ENCODE measurements at places on chromosomes 3 and 15. TPM values are rescaled to one million over a fixed set of nuclear protein-coding genes. Genes with fewer than 3 reads are reported as not detected.

DNA sequence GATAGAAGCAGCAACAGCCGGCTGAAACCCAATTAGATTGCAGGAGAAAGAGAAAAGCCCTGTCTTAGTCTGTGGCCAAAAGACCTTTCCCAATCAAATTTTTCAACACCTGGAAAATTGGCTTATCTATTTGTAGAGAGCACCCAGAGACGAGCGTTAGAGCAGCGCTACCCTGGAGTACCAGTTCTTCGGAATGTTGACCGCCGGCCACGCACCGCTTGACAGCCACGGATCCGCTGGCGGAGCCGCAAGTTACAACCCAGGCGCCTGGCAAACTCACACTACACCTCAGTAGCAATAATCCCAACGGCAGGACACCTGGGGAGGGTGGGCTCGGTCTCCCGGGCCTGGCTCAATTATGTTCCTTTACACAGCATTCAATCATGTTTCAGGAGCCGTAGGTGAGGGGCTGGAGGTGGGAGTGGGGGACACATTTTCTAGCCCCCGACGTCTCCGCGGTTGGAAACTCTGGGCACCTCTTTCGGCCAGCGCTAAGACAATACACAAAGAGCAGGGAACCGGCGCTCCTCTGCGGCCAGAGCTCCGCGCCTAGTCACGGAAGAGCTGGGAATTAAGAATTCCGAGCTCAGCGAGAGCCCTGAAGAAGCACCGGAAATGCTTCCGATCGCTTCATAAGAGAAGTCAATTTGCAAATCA lies 1.2 kb downstream of the MB21D2 start:
- DNase-seq, result peak; percentile 37

DNA sequence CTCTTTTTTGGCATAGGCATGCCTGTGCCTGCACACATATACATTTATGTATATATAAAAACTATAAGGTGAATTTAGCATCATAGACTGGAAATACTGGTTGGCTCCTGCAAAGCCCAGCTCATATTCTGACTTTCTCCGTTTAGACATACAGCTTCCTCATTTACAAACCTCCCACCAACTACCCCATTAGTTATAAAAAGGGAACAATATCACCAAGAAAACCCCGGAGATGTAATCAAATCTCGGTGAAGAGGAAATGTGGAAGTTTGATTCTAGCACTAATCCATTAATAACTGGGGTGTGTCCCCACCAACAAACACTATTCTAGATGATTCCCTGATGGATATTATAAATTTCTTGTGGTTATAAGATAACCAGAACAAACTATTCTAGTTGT lies 517.7 kb upstream of the TBL1XR1 start:
- DNase-seq, result no peak

The AP2M1 gene
- 408 TPM for total RNA-seq

DNA sequence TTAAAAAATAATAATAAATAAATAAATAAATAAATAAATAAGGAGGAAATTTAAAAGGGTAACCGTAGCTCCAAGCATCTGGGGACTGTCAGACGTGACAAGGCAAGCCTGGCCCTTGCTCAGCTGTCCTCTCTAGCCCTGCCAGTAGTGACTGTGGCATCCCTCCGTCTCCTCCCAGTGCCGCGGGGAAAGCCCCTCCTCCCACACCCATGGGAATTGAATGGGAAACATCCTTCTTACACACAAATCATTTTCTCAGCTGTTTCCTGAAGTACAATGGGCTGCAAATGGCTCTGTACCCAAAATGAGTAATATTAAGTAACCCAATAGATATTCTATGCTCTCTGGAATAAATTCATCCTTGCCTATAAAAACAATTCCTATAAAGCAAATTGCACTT lies 101.6 kb upstream of the RAD18 start:
- no peak for DNase-seq

The SERINC4 gene
- total RNA-seq, result 0.21 TPM

DNA sequence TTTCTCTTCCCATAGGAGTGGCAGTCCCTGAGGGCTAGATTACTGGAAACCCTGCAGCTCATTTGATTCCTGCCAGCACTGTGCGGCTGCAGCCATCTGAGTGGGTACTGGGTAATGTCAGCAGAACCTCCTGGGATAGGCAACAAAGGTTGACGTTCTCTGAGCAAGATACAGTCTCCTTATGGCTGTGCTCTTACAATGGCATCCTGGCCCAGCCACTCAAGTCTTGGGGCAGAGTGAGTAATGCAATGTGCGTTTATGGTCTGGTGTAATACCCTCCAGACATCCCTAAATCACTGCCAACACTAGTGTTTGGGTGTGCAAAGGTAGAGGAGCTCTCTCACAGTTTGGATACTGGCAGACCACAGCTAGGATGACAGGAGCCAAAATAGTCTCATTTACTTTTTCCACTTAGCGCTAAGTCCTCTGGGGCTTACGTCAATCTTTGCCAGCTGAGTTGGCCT lies 775.8 kb downstream of the ZNF385D start:
- DNase-seq, result no peak

DNA sequence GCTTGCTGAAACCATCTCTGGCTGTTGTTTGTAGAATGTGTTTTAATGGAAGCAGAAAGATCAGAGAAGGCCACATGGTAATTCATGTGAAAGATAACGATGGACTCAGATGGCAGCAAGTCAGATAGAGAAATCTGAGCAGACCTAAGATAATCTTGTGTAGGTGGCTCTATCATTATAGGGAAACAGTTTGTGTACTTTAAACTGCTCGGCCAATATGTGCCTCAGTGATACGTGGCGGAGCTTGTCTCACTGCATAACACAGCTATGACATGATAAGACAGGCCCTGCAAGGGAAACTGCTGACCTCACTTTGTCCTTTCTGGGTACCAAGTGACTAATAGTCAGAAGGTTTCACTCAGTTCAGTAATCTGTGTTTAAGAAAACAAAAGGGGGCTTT lies 51.0 kb downstream of the MME start:
- peak; percentile 10 for DNase-seq

The WDR93 gene
- total RNA-seq, result 0.06 TPM

- no peak for DNase-seq
These were observed 388.8 kb upstream of the PPP2R3A start for GRCh38 chr3:135576751-135577150.

- no peak for DNase-seq
These were observed 11.7 kb downstream of the ISG20 start for GRCh38 chr15:88650556-88650955.

GRCh38 chr3:139564294-139564861 lies 24.8 kb upstream of the RBP1 start:
- DNase-seq, result peak; percentile 23

GRCh38 chr15:34721802-34722438 lies 32.9 kb downstream of the GJD2 start:
- DNase-seq, result peak; percentile 51

DNA sequence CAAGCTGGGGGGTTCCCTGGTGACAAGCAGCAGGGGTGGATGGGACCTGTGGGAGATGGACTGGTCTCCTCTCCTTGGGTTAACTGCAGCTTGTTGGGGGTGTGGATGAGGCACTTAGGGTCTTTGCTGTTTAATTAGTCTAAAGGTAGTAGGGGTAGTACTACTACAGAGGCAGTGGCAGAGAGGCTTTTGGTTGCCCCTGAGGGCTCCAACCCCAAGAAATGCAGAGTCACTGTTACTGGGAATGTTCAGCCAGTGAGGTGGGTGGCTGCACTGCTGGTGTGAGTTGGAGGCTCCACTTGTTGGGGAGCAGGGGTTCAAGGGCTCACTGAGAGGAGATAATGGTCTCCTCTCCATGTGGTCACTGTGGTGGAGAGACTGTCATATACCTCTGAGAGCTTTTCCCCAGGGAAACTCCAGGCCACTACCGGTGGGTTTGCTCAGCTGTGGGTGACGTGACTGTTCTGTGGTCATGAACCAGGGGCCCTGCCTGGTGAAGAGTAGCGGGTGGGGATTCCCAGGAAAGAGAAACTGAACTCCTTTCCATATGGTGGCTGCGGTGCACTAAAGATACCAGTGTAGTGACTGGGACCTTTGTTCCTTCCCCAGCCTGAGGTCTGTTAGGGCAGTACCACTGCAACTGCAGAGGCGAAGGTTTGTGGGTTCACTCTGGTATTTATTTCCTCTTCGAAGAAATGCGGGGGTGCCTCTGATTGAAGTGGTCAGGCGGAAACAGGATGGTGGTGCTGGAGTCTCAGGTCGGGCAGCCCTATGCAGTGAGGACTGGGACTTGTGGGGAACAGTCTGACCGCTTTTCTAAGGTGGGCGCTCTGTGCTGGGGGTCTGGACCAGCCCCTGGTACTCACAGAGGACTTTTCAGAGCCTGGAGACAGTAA lies 68.9 kb upstream of the TNFSF10 start:
- no peak for DNase-seq

The ABTB1 gene
- total RNA-seq, result 3.9 TPM

DNA sequence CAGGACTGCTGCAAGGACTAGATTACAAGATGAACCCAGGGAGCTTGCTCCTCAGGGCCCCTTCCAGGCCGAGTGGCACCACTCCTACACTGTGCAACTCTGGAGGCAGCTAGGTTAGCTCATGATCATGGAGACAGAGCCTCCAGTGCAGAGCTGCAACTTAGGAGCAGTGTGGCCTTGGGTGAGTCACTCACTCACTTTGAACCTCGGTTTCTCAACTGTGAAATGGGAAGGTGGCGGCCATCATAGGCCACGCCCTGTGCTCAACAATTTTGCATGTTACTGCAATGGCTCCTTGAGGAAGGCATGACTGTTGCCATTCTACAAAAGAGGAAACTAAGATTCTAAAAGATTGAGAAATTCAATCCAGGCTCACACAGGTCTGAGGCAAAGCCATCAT lies 11.2 kb upstream of the CXCR6 start:
- DNase-seq, result no peak

DNA sequence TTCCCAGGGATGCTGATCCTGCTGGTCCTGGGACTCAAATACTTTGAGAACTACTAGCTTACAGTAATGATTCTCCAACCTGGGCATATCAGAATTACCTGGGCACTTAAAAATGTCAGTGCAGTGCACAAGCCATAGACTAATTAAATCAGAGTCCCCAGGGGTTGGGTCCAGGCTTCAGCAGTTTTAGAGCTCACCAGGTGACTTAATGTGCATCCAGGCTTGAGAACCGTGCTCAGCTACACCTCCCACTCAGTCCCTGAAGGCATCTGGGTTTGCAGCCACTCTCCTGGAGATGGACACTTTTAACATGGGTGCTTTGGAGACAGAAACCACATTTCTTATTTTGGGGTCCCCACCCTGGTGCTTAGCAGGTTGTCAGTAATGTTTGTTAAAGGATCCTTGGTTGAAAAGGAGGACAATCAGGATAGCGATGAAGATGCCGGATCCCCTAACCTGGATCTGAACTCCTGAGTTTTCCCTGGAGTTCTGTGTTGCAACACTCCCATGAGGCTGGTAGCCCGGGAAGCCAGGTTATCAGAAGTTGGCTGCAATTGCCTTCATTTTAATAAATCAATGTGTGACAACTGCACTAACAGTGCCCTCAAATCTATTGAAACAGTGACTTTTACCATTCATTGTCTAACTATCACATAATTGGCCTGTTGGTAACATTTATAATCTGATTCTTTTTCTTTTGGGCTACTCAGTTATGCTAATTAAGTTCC lies 48.1 kb downstream of the BFSP2 start:
- DNase-seq, result no peak

GRCh38 chr3:15846606-15847005 lies 48.8 kb upstream of the ANKRD28 start:
- DNase-seq, result no peak

GRCh38 chr3:45258317-45258716 lies 32.2 kb upstream of the TMEM158 start:
- DNase-seq, result no peak

DNA sequence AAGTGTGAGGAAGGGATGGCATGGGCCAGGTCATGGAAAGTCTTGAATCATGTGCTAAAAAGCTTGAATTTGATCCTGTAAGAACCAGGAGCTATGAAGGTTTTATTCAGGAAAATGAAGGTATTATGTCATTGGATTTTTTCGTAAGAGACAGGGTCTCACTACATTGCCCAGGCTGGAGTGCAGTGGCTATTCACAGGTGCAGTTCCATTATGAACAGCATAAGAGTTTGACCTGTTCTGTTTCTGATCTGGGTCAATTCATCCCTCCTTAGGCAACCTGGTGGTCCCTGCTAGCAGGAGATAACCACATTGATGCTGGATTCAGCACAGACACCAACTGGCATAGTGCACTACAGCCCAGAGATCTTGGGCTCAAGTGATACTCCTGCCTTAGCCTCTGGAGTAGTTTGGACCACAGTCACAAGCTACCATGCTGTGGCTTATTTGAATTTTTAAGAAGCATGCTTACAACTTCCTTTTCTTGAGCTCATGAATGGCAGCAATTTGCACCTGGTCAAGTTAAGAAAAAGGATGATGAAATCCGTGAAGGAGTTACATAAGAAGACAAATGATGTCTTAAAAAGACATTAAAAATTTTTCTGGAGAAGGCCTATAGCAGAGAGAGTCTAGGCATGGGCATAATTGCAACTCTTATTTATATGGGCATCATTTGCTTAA lies 79.1 kb downstream of the CADPS start:
- no peak for DNase-seq

The GOLGA6B gene
- total RNA-seq, result not detected

- no peak for DNase-seq
These were observed 85.4 kb downstream of the TIGIT start for GRCh38 chr3:114379266-114379665.

GRCh38 chr15:69509131-69509530 lies 56.5 kb downstream of the RPLP1 start:
- DNase-seq, result no peak

DNA sequence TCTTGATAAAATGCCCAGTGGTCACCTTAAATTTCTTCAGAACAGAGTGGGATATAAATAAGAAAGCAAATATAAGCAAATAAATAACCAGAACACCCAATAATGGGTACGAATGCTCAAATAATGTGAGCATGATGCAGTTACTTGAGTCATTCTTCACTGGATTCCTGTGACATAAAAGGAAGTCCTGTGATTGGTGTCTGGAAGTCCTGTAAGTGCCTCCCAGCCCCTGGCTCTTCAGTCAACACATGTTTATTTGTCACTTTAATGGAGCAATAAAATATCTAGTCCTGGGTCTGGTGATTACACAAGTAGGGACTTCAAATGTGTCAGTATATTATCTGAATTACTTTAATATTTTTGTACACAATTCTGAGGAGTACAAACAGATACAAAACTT lies 30.4 kb downstream of the TMEM212 start:
- DNase-seq, result peak; percentile 30

The CX3CR1 gene
- 0.56 TPM for total RNA-seq

DNA sequence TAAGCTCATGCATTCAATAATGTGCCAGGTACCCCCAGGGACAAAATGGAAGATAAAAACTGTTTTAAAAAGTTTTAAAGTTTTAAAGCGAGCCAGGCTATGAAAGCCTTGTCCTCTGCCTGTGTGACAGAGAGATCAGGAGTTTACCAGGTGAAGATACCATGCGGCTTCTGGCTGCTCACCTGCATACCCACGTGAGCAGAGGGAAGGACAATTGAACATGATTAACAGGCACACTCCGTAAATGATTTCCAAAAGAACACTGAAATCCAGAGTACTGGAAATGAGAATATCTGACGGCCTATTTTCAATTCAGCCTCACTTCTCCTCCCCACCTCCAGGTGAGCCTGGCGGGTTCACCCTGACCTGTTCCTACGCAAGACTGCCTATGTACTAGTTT lies 42.1 kb downstream of the CCDC191 start:
- no peak for DNase-seq

All from cardiac muscle cell (in vitro differentiated cells and primary cell).